ENCODE measurements at places on chromosomes 1 and 21.

GRCh38 chr1:22704440-22705067, 6.1 kb upstream of the EPHB2 start:
- peak; percentile 61 for DNase-seq

GRCh38 chr1:231235526-231236207, 5.3 kb upstream of the GNPAT start:
- DNase-seq: no peak

GRCh38 chr1:113281550-113281949, 108.8 kb upstream of the MAGI3 start:
- DNase-seq: no peak

DNA sequence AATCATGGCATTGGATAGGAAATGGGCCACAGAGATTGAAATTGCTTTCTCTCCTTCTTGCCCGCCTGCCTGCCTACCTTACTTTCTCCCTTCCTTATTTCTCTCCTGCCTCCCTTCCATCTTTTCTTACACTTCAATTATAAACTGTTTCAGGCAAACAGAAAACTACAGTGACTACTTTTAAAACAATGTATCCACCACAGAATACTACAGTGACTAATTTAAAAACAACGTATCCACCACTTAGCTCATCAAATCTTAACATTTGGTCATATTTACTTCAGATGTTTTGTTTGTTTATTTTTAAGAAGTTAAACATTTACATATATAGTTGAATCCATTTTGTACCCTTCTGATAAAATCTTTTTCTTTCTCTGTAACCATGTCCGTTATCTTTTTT, 54.4 kb downstream of the SNRPE start:
- DNase-seq: no peak

Data from NCI-H510A (cell line).